ENCODE measurements at places on chromosomes 2 and 18.

- DNase-seq: no peak
These were observed 39.8 kb upstream of the TMEM178A start for GRCh38 chr2:39625927-39626270.

- no peak for DNase-seq
These were observed 96.2 kb downstream of the TANC1 start for GRCh38 chr2:159064446-159065301.

DNA sequence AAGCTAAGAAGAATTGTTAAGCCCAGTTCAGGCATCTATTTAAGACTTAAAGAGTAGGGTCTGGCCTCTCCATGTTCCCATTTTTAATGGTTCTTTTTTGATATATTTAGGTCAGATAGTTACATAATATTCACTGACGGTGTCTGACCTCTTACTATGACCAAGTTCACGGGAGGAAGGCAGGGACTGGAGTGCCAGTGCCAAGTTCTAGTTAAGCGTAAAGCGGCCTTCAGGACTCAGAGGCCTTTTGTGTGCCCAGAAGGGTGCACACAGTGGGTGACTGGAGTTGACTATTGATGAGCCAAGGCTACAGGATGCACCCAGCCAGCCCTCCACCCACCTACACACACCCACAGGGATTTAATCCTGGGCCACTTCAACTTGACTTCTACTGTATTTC lies 290.9 kb downstream of the PIEZO2 start:
- DNase-seq: no peak

GRCh38 chr2:100237770-100238169 lies 84.5 kb downstream of the LONRF2 start:
- no peak for DNase-seq

DNA sequence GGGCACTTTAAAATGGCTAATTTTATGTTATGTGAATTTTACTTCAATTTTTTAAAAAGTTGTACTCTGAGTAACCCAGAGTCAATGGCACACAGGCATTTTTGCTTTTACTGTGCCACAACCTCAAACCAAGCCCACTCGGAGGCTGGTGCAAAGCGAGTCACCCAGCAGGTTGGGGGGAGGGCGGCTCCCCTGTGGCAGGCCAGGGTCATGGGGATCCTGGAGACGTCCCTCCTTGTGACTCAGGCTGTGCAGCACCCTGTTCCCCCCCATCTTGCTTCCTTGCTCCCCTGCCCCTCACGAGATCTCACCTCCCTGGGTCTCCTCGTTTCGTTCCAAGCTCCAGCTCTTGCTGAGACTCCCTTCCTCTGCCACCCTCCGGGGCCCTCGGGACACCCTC lies 58.6 kb downstream of the POMC start:
- no peak for DNase-seq

- peak; percentile 59 for DNase-seq
These were observed 23.8 kb downstream of the ANKAR start for GRCh38 chr2:189698020-189698887.

GRCh38 chr2:181250691-181251090 lies 206.5 kb upstream of the ITGA4 start:
- peak; percentile 45 for DNase-seq

- DNase-seq: peak; percentile 13
These were observed 669.6 kb upstream of the VRK2 start for GRCh38 chr2:57376985-57377384.

DNA sequence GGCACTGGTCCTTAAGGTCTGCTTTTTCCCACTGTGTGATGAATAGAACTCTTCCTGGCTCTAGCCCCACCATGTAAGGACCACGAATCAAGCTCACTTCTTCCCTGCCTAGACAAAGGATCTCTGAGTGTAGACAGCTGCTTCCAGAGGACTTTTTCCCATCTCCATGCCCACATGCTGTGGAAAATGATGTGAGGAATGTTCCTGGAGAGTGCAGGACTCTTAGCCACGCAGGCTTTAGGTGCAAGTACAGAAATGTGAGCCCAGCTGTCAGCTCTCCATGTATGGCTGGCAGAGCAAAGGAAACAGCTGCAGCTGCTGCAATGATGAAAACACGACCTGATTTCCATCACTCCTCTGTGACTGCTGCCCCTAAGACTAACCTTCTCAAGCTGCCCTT lies 35.5 kb downstream of the NXPH2 start:
- no peak for DNase-seq

DNA sequence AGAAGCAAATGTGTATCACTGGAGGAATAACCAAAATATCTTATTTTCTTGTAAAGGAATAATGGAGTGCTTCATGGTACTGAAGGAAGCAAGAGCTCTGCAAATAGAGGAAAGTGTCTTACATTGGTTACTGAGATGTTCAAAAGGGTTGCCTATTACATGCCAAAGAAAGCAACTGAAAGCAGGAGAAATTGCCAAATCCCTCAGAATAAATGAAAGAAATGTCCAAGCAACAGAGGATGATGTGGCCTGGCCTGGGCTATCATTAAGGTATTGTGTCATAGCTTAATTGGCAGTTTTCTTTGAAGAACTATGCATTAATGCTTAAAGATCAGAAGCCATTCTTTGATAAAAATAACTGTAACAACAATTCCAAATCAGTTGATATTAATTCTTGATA lies 173.7 kb downstream of the RAB3GAP1 start:
- DNase-seq: no peak

GRCh38 chr2:72794572-72794971 lies 31.3 kb downstream of the EXOC6B start:
- DNase-seq: no peak

GRCh38 chr2:169721016-169721415 lies 12.6 kb upstream of the KLHL23 start:
- no peak for DNase-seq

DNA sequence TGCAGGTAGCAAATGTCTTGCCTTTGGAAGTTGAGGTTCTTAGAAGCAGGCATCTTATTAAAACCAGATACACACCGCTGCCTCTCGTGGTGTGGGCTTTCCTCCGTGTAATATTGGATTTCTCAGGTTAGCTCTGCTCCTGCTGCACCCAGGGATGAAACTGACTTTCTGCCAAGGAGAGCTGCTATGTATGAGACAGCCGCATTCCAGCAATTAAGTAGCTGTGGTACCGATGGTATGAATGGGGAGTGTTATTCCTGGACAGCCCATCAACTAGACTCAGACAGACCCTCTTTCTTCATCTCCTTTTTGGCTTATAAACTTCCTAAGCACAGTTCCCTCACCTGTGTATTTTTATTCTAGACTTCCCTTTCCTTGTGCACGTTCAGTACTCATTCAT lies 6.8 kb upstream of the EHD3 start:
- no peak for DNase-seq

DNA sequence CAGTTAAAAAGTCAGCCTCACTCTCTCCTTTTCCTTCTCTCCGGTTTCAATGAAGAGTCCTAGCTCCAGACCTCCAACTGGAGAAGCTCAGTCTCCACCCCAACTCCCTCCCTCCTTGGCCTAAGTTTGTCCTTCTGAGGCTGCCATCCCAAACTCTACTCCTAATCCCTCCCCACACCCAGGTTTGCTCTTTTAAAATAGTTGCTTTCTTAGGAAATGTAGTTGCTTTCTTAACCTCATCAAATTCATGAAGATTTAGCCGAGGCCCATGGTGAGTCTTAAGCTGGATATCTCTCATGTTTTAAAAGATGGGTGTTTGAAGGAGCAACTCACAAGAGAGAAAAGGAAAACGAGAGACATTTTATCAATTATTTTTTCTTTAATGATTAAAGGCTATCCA lies 937 bp upstream of the LANCL1 start:
- DNase-seq: peak; percentile 79

DNA sequence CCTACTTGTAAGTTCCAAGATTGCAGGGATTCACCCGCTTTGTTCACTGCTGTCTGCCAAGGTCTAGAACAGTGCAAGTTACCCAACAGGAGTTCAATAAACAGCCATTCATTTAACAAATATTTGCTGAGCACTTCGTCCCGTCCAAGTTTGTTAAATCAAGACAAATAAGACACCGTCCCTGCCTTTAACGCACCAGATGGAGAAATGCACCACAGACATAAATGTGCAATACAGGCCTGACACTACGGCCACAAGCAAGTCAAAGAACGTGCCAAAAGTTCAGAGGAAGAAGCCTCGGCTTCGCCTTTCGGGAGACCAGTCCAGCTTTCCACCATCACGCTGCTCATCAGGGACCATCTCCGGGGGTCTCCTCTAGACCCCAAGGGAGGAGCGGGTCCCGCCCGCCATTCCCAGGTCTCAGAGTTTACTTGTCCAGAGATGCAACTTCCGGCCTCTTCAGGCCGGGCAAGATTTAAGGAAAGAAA lies 429 bp downstream of the C2orf76 start:
- DNase-seq: peak; percentile 66

DNA sequence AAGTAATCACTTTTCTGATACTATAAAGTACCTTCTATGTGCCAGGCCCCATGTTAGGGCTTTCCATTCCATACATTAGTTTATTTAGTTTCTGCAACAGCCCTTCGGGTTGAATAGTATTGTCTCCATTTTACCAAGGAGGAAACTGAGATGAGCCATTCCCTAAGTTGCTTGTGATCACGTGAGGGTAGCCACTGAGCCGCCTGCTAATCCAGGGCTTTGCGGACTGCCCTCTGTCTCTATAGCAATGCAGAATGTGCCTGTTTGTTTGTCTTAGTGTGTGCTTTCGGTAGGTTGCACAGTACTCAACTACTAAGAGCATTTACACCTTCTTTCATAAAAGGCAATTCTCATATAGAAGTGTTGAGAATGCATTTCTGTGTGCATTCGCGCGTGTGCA lies 5.0 kb downstream of the EMILIN2 start:
- no peak for DNase-seq

DNA sequence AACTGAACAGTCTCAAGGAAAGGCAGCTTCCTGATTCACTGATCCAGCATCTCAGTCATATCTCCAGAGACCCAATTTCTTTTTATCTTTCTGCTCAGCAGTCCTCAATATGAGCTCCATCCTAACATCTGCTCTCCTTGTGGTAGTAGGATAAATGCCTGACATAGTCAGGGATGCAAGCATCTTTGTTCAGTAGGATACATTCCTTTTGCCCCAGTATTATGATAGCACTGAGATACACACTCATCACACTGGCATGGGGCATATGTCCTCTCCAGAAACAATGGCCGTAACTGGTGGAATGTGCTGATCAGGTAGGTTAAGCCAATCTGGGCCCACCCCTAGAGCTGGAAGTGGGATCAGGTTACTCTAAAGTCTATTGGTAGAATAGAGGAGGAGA lies 207.2 kb downstream of the ETAA1 start:
- DNase-seq: no peak

- DNase-seq: no peak
These were observed 3.4 kb upstream of the ADD2 start for GRCh38 chr2:70771446-70771845.

DNA sequence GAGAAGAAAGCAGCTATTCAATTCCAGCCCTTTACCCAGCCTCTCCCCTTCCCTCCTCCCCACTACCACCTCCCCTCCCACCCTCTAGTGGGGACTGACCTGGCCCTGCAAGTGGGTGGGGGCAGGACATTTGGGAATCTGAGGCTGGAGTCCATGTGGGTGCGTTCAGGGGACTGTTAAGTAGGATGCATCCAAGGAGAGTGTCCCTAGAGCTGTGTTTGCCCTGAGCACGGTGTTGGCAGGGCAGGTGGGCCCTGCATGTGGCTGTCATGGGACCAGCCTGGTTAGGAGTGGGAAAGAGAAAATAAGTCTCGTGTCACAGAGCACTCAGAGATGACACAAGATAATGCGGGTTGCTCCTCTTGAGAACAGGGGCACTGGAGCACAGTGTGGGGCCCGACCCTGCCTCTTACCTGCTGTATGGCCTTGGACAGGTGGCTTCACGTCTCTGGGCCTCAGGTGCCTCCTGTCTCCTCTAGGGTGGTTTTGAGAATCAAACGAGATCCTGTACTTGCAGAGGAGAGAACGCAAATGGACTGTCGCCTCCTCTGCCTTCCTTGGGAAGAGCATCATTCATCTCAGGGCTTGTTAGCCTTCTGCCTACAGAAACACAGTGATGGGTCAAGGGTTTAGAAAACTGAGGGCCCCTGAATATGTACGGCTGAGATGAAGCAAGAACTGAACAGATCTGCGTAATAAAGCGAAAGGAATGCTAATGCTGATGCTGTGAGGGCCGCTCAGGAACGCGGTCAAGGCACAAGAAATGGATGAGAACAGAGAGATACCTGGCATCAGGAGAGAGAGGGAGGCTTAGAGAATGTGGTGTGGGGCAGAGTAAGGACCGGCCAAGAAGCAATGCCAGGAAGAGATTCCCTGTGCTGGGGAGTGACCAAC lies 187.7 kb upstream of the HAAO start:
- DNase-seq: no peak

GRCh38 chr2:178666458-178666857 lies 140.8 kb downstream of the TTN start:
- no peak for DNase-seq

- DNase-seq: no peak
These were observed 55.3 kb downstream of the VWA3B start for GRCh38 chr2:98142106-98142791.

DNA sequence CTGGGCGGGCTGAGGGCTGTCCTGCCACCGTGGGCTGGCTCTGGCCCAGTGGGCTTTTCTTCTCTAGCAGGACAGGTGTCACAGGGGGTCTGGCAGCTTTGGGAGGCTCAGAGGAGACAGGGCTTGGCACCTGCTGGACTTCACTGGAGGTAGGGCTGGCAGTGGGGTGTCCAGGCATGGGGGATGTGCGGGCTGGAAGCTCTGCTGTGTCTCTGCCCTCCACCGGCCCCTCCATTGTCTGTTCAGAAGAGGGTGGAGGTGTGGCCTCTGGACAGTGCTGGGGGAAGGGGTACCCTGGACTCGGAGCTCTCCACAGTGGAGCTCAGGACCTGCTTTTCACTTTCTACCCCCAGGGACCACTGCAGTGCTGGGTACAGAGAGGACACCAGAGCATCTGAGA lies 9.2 kb downstream of the PTPRN start:
- no peak for DNase-seq

- peak; percentile 38 for DNase-seq
These were observed 28.9 kb downstream of the MARCHF4 start for GRCh38 chr2:216343221-216343980.

GRCh38 chr2:226556050-226556449 lies 243.6 kb downstream of the IRS1 start:
- DNase-seq: no peak

DNA sequence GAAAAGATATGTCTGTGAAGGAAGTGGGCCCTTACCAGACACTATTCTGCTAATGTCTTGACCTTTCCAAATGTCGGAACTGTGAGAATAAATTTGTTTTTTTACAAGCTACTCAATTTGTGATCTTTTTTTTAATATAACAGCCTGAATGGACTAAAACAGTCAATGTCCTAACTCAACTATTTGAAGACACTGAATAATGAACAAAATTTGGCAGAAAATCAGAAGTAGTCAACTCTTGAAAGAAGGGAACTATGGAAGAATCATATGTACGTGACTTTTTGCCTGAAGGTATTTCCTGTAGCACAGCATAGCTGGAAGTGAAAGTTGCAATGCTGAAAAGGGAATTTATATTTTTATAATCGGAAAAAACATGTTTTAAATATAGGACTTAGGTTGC lies 351.8 kb upstream of the TFPI start:
- DNase-seq: no peak
